ENCODE measurements at places on chromosomes 2 and 18.

DNA sequence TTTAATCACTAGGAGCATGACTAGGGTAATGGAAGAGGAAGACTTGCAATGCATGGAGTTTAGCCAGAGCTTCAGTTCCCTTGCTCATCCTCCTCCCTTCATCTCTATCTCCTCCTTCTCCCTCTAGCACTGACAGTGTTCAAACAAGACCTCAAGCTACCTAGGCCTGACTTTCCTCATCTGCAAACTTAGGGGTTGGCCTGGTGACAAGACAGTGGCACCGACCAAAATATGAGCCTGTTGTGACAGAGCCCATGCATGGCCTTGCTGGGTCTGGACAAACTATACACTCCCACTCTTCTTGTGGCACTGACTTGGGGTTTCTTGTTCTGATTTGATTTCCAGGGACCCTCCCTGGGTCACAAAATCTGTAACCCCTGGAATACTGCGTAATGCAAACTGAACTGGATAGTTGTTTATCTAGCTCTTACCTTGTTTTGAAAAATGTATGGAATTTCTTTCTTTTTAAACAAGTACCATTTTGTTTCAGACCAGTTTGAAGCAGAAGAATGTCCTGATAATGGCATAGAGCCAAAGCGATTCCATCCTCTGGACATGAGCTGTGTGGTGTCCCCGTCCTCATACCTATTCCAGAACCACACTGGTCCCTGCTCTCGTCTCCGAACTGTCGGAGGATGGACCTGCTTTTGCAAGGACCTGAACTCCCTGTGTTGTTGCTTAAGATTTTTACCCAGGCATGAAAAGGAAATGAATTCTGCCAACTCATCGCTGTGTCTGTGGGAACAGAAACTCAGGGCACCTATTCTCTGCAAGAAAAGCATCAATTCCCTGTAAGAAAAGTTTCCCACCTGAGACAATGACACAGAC lies 33.4 kb upstream of the PPP4R1 start:
- no peak for DNase-seq

GRCh38 chr18:56565551-56566345 lies 72.6 kb downstream of the TXNL1 start:
- no peak for DNase-seq

DNA sequence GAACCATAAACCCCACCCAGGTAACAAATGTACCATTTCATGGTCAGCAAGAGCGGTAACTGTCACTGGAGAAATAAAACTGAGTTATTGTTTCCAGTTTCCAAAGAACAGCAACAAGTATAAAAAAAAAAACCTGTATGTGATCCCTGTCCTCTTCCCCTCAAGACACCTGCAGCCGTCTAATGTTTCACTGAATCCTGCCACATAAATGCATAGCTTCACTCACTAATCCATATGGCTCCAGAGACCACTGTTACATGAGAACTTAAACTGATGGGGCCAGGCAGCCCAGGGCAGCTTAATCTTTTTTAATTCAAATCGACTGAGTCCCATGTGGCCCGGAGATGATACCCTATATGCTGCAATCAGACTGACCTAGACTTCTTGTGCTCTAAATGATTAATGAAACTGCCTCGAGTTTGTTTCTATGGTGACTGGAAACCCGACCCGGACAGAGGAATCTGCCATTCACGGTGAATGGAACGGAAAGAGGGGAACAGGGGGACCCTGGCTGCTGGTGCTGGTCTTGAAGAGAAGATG lies 60.9 kb upstream of the SIX2 start:
- no peak for DNase-seq

DNA sequence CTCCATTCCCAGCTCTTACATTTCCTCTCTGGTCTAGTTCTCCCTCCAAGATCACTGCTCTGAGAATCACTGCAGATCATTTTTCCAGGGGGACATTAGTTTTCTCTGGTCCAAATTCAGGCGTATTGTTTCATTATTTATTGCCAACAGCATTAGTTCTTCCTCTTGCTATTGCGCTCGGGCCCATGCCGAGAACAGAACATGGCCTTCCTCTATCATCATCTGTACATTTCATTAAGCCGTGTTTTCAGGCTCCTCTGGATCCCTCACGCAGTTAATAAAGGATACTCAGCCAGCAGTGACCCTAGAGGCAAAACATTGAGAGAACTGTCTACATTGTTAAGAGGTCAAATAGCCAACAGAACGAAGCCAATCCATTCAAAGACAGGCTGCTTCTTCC lies 63.9 kb downstream of the CCBE1 start:
- no peak for DNase-seq

- DNase-seq, result no peak
These were observed 24.0 kb downstream of the WIPF1 start for GRCh38 chr2:174573621-174574081.

DNA sequence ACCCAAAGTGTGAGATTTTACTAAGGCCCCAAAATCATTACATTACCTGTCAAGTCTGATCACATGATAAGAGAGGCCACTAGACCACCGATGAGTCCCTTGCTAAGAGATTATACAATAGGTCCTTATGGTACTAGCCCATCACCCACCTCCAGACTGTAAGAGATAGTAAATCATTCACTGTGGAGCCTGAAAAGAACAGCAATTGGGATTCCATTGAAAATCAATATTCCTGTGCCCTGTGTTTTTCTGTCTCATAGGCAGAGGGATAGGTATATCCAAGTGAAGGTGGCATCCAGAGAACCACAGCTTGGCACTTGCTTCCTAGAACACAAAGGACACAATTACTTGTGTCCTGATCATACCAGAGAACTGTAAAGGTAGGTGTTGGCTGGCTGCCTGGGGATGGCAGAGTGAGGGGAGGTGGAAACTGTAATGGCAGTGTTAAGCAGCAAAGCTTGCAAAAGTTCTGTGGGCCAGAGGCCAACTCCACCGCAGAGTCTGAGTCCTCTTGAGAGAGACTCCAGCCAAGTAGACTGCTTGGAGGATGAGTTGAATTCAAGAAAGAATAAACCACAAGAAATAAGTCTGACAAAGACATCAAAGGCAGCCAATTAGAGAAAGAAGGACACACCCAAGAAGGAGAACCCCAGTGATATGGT lies 102.0 kb upstream of the PIEZO2 start:
- DNase-seq, result no peak

DNA sequence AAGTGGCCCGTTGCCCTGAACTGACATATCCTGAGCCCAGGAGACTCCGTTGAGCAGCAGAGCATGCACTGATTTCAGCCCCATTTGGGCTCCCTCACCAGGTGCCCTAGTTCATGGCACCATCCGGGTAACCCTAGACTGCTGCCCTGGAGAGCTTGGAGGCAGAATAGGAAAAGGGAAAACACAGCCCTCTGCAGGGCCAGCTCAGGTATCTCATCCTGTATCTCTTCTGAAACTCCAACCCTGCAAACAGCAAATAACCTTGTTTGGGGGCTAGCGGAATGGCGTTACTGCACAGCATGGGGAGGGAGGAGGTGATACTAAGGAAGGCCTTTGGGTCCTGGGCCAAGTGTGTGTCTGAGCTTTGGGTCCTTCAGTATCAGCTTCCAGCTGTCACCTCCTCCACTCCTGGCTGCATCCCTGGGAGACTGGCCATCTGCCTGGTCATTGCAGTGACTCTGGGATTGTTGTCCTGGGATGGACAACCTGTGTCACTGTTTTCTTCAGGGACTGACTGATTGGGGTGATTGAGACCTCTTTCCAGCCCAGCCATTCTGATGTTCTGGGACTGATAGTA lies 233.8 kb upstream of the SKOR2 start:
- no peak for DNase-seq

- DNase-seq, result no peak
These were observed 51.6 kb downstream of the DPP4 start for GRCh38 chr2:162022290-162022945.

- DNase-seq, result no peak
These were observed 113.6 kb downstream of the METTL8 start for GRCh38 chr2:171320208-171320621.

GRCh38 chr2:180630756-180631155 lies 349.6 kb upstream of the UBE2E3 start:
- DNase-seq, result no peak

DNA sequence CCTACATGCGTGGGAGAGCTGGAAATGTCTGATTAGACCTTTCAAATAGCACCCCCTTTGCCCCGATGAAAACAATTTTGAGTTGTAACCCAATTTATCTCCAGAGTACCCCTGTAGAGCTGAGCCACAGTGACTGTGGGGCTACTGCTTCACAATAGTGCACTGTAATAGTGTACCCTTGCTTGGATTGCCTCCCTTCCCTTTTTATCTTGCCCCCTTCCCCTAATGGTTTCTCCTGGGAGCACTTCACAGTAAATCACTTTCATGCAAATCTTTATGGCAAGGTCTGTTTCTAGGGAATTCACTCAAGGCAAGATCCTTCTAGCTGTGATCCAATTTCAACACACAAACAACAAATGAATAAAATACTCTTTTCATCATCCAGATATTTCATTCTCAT lies 687.6 kb downstream of the MBD2 start:
- DNase-seq, result no peak

DNA sequence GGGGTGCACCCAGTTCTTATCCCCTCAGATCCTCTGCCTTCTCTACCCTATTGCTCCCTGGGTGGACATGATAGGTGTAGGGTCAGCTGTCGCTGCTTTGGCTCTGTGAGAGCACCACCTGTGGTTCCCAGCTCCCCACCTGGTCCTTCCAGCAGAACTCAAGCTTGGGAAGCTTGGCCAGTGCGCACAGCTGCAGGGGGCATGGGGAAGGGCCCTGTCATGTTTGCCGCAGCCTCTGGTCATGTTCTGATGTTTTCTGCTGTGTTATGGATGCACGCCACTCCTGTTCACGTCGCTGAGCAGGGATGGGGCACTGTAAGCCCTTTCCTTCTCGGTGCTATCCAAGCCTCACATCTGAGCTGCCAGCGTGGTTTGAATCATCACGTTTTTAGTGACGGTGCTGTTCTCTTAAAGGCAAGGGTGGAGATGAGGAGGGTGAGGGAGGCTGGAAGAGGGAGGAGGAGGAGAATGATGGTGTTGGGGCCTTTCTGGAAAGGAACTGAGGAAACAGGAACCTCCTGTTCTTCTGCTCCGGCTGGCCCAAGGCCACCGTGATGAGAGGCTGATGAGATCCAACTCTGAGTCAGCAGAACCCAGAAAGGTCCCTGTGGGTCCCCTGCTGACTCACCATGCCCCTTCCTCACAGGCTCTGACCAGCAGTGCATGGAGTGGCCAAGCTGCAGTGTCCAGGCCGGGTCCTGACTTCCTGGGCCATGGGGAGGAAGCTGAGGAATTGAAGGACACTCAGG lies 78.0 kb downstream of the LIPG start:
- no peak for DNase-seq

GRCh38 chr18:69843015-69843414 lies 104.7 kb downstream of the CD226 start:
- no peak for DNase-seq

DNA sequence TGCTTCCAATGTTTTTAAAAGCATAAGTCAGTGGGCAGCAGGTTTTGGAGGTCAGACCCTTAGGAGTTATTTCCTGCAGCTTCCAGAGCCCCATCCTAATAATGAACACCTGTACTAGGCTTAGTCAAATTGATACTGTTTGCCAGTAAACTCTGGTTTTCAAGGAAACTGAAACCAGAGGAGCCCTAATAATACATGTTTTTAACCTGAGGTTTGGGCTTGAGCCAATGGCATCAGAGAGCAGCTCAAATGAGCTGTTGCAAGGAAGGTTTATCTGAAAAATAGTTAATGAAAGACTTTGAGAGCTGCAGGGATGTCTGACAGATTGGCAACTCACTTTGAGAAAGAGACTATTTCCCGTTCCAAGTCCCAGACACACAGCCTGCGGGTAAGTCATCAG lies 54.6 kb downstream of the DCC start:
- DNase-seq, result no peak

DNA sequence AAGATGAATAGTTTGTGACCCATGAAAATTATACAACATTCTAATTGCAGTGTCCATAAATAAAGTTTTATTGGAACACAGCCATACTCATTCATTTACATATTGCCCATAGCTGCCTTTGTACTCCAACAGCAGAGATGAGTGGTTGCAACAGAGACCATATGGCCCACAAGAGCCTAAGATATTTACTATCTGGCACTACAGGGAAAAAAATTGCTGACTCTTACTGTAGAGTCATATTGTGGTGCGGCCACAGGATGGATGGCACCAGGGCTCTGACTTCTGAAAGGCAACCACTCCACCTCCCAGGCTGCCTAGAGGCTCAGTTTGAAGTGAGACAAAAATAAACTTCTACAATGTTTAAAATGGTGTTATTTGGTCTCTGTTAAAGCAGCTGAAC lies 404.0 kb upstream of the ATP5MC3 start:
- no peak for DNase-seq

DNA sequence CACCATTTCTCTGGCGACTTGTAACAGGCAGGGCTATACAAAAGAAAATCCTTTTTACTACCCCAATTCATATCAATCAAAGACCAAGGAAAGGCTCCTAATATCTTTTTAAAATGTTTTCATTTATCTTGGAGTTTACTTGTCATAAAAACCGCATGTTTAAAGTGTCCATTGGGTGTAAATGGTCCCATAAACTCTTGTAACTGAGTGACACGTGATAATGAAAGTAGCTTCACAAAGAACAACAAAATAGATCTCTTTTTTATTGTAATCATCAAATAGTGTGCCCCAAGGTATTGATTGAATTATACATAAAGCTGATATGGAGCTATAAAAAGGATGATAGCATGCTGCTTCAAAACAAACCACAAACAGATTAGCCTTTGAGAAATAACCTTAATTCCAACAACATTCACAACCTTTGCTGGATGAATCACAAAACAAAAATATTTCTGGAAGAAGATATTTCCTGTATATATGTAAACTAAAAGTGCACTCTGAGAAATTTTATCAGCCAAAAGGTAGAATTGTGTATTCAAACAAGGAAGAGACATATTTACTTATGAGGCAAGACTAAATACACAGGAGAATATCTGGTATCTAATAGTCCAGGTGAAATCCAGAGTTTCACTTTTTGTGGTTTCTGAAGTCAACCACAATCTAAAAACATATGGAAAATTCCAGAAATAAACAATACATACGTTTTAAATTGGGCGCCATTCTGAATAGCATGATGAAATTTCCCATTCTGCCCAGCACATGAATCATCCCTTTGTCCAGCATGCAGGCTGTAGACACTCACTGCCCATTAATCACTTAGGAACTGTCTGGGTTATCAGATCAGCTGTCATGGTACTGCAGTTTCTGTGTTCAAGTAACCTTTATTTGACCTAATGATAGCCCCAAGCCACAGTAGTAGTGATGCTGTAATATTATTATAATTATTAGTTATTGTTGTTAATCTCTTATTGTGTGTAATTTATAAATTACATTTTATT lies 237.5 kb downstream of the PIK3C3 start:
- no peak for DNase-seq
